ENCODE measurements at places on chromosomes 4 and X.

DNA sequence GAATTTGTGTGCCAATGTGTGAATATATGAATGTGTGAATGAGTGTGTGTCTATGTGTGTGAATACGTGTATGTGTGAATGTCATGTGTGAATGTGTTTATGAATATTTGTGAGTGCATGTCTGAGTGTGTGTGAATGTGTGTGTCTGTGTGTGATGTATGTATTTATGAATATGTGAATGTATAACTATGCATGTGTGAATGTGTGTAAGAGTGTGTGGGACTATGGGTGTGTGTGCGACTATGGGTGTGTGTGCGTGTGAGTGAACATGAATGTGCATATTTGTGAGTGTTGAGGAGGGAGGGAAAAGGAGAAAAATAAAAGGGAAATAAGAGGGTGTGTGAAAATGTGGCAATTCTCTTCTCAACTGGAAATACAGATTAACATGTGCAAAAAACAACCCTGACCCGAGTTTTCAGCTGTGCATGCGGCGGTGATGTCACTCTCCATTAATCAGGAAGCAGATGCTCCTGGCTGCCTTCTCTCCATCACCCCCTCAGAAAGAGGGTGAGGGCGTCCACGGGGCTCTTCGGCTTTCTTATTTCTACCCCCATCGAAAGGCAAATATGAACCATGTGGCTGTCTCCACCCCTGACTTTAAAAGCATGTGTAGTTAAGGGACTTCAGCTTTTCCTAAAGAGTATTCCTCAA, 219.8 kb downstream of the MAML3 start:
- peak; percentile 58 for DNase-seq

DNA sequence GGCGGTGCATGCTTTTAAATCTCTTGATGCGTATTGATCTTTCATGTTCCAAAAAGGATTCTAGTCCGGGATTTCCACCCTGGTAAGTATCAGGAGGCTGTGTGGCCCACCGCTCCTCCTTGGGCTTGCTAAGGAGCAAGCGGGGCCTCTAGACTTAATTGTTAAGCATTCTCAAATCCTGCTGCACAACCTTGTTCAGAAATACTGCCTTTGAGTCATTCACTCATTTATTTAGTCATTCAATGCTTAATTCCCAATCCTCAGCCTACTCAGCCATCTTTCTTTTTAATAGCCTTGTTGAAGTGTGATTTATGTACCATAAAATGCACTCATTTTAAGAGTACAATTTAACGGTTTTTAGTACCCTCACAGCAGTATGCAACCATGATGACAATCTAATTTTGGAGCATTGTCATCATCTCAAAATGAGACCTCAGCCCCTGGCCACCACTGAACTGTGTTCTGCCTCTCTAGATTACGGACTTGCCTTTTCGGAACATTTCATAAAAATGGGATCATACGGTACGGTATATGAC, 15.6 kb upstream of the SLC2A9 start:
- no peak for DNase-seq

DNA sequence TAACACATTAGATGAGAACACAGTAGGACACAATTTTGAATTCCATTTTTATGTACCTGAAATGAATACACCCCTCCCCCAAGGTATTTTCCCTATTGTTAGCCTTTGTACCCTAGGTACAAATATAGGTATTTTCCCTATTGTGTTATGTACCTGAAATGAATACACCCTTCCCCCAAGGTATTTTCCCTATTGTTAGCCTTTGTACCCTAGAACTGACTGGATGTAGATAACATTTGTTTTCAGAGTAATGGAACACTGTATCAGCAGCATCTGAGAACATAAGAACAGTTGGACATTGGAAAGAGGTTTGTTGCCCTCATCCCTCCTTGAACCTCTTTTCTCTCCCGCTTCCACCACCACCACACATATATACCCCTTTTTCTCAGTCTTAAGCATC, 37.6 kb downstream of the YIPF6 start:
- DNase-seq: no peak

- DNase-seq: no peak
Observed at GRCh38 chrX:48975041-48975440, 3.4 kb upstream of the KCND1 start.

DNA sequence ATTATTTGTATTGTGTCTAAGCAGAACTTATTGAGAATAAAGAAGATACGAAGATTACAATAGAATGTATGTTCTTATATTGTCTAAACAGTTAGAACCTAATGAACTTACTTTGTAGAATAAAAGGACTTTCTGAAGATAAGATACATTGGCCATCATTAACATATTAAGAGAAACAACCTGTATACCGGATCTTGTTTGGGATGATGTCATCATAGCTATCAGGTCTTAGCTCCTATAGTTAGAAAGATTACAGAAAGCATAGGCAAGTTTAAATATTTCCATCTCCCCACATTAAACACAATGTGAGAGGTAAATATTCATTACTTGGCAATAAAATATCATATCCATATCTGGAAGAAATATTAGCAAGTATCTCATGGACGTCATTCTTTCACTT, 282.3 kb downstream of the PACRGL start:
- DNase-seq: no peak

DNA sequence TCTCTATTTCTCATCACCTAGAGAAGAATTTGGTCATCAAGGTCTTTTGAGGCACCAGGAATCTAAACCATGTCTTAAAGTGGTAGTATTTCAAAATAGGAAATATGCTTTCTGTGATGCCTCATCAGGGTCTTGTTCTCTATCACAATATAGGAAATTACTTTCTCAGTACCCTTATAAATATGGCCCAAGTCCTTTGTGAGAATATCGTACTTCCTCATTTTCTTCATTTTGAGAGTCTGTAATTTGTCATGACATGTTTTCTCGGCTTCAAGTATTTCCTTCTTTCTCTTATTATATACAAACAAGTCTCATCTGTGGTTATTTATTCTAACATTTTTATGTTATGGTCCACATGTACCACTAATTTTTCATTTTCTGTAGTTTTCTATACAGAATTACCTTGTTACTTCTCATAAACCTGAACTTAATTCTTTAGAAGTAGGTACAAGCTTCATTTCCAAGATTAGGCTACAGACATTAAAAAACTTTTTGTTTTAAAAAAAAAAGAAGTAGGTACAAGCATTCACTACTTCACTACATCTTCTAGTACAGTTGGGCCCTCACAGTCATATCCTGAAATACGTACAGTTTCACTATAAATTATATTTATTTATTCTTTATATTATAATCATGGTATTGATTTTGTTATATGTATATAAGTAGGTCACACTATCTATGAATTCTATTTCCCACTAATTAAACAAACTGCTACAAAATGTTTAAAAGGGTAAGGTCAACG, 54.4 kb downstream of the KLHL13 start:
- DNase-seq: no peak

GRCh38 chr4:177008836-177009501, 216.2 kb upstream of the VEGFC start:
- DNase-seq: no peak

DNA sequence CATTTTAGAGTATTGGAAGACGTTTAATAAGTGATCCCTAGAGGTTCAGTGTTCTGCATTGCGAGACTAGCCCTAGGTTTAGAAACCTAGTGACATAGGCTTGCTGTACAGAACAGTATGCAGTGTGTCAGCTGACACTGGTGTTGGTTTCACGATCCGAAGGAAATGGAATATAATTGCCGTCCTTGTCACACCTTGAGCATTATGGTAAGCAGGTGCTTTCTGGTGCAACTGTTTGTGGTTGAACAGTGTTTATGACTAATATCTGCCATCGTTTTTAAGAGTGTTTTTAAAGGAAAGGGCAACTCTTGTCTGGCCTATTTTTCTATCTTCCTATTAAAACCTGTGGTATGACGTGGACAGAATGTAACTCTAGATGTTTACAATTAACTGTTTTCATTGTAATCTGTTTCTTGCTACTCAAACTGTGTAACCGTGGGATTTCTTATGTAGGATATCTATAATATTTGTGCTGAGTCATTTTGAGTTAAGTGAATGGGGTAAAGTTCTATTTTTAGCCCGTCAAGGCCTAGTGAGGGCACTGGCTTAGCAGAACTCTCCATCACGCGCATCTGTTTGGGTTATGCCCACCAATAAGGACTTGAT, 53.8 kb upstream of the TBC1D14 start:
- DNase-seq: peak; percentile 41

DNA sequence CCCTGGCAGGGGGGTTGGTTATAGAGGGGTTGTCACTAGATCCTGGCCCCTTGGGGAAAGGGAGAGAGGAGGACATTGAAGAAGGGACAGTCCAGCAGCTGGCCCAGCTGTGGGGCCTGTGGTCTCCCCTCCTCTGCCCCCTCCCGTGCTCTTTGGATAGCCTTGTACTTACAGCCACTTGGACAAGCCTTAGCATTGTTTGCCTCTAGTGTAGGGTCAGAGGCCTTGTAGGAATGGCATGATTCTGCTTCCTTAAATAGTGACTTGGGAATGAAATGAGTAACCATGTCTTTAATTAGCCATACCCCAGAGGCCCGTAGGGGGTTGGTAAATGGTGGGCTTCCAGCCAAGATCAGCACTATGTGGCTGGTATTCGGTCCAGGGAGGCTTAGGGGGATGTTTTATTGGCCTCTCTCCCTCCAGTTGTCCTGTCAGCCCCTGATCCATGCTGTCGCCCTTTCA, 230.6 kb downstream of the PTTG2 start:
- no peak for DNase-seq

- DNase-seq: no peak
Observed at GRCh38 chr4:167873496-167873895, 218.8 kb upstream of the ANXA10 start.

GRCh38 chr4:93132631-93133030, 695.9 kb upstream of the ATOH1 start:
- DNase-seq: no peak

- no peak for DNase-seq
Observed at GRCh38 chrX:22037225-22037624, 5.1 kb downstream of the PHEX start.

DNA sequence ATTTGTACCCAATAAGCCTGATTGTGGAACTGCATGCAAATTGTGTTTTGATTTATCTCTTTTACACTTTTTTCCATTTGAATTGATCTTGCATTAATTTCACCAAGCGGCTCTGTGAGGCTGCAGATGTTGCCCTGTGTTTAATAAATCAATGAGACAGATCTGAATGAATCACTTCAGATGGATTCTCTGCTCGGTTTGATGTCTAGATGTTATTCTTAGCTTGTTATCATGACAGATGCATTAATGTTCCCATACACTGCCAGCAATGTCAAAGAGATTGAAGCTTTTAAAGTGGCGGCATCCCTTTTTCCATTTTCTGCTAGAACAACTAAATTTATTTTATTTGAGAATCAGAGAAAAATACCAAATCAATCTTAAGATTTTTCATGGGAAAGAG, 6.3 kb downstream of the DACH2 start:
- DNase-seq: no peak

- DNase-seq: peak; percentile 72
Observed at GRCh38 chrX:154417157-154417556, 5.8 kb downstream of the TAFAZZIN start.

- no peak for DNase-seq
Observed at GRCh38 chr4:39616651-39617050, 22.0 kb downstream of the SMIM14 start.

- no peak for DNase-seq
Observed at GRCh38 chr4:174005422-174005821, 278.0 kb downstream of the FBXO8 start.

DNA sequence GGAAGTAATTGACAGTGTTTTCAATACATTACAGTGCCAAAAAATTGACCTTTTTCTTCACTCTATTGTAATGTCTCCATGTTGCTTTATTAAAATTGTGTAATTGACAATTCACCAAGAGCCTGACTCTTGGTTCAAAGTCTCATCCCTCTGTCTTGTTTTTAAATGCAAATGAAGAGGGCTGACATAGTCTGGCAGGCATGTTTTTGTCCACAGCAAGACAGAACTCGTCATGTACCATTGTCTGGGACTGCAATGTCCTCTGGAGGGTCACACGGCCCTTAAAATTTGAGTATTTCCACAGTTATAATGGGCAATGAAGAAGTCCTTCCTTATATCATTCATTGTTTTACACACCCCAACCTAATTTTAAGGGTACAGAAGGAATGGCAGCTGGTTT, 38.0 kb upstream of the FBXW7 start:
- DNase-seq: no peak

DNA sequence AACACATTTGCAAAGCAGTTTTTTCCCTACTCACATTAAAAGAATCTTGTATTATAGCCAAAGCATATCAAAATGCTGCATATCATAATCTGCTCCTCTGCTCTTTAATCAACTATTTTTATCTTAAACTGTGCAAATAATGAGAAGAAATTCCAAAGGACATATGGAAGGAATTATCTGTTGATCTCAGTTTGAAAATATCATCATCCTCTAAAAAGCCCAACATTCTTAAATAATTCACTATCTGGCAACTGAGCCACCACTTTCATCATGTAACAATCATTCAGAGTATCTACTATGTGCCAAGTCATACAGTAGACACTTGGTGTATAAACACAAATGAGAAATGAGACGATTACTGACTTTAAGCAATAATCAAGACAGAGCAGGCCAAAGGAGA, 63.0 kb downstream of the PRSS12 start:
- DNase-seq: no peak

DNA sequence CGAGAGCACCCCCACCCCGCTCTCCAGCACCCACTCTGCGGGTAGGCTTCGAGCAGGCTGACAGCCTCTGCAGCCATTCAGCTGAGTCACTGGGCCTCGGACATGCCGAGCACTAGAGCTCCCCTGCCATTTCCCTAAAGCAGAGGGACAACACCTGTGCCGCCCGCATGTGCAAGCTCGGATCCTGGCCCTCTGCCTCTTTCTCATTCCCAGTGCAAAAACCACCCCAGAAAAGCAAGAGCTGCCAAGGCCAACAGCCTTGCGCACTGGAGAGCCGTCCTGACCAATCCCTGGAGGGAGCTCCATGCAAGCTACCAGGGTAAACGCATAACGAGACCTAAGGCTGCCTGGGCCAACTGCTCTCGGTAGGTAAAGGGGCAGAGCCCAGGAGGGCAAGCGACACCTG, 5.3 kb downstream of the HCFC1 start:
- DNase-seq: no peak

Measured in NCI-H2081 (cell line).